Stimulated activated CD8-positive, alpha-beta memory T cell treated with anti-CD3 and anti-CD28 coated beads, Interleukin-15, amount 100 ng/mL, for 1 hour (primary cell): ENCODE measurements at places on chromosomes 1 and 21.

DNA sequence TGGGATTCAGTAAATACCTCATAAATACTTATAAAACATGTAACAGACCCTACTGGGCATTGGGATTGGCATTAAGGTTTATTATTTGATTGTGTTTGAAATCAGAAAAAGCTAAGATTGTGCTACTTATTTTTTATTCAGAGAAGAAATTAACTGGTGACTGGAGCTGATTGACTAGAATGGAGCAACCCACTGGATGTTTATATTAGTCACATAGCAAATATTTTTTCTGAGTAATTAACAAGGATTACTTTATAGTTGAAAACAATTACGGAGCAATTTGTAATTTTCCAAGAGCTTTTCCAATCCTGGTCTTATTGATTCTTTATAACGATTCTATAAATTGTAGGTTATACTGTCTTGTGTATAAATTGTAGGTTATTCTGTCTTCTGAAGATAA, 208.7 kb downstream of the HLX start:
- no peak for DNase-seq

DNA sequence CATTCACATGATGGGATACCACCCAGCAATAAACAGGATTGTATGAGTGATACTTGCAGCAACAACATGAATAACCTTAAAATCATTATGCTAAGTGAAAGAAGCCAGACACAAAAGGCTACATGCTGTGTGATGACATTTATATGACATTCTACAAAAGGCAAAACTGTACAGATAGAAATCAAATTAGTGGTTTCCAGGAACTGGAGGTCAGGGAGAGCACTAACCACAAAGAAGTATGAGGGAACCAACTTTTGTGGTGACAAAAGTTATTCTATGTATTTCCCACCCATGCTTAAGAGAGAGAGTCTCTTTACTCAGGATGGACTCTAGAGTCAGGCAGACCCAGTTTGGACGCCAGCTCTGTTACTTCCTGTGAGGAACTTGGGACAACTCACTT, 364.5 kb upstream of the DAB1 start:
- DNase-seq = no peak

GRCh38 chr1:226223786-226224244, 351 bp downstream of the MIXL1 start:
- no peak for DNase-seq

DNA sequence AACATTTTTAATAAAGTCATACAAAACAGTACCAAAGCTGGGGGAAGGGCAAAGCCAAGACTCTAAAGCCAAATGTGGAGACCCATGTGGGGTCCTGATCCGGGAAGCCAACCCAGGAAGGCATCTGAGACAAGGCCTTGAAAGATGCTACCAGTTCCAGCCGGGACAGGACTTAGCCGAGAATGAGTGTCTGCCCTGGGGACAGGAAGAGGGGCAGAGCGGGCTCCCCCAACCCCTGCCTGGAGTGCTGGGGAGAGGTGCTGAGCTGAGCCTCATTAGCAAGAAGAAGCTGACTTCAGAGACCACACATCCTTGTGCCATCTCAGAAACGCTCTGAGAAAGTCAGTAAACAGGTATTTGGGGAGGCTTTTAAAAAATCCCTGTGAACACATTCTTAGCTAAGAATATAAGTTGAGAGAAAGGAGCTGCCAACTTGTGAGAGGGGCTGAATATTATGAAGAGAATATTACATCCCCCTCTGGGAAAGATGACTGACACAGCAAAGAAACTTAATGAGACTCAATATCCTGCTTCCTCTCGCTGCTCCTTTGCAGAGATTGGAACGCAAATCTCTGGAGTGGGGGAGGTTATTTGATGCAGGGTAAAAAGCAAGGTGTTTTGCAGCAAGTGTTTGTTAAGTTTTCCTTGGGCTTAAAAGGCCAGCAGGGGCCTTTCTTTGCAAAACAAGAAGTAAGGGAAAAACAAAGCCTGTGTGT, 103.3 kb upstream of the KCND3 start:
- no peak for DNase-seq

- no peak for DNase-seq
Measured at GRCh38 chr1:160558660-160559380, 20.5 kb downstream of the CD84 start.

DNA sequence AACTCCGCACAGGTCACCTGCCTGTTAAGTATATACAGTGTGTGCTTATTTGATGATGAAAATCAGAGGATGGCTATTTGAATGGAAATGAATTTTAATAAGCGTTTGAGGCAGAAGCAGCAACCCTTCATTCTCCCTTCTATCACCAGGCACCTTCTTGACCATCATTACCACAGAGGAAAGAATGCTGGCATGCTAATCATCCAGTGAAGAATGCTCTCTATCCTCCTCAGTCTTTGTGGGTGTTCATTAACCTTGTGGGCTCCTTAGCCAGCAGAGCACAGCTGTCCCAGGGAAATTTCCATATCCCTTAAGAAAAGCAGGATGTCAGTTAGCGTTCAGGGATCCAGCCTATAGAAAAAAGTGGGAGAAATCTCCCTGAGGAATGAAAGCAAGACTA, 428.0 kb upstream of the CAMK1G start:
- no peak for DNase-seq

DNA sequence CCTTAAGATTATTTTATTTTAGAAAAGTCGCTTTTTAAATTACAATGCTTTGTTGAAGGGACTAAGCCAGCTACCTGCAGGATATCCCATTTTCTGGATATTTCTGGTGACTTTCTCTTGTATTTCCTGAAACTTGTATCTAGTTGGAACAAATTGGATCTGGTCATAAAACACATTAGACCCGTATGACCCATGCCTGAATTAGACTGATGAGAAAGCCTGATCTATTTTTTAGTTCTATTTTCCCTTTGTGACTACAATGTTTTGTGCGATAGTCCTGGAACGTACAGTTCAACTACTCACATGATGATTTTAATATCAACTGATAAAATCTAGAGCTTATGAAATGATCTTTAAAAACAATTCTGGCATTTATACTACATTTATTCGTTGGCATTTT, 151.8 kb downstream of the RHOU start:
- DNase-seq = no peak

GRCh38 chr1:116825207-116825719, 71.0 kb downstream of the CD2 start:
- no peak for DNase-seq
